ENCODE measurements at places on chromosomes 3 and 15.

DNA sequence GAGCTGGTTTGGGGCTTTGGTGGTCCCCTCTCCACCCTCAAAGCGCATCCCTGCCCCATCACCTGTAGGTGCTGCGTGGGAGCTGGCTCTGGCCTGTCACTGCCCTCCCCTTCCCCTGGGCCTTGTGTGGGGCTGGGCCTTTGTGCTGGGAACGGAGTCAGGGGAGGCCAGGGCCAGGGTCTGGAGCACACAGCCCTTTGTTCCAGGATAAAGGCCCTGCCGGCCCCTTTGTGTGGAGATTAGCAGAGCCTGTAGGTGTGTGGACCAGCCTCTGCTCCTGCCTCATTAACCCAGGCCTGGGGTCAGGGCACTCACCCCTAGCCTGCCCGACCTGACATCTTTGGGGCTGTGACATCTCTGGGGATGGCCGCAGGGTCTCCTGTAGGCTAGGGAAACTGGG lies 8.9 kb downstream of the EPHB3 start:
- DNase-seq: no peak

- DNase-seq: no peak
Measured at GRCh38 chr3:174101244-174101643, 703.7 kb downstream of the NLGN1 start.

GRCh38 chr3:48273594-48274211 lies 32.8 kb downstream of the ZNF589 start:
- peak; percentile 70 for DNase-seq

DNA sequence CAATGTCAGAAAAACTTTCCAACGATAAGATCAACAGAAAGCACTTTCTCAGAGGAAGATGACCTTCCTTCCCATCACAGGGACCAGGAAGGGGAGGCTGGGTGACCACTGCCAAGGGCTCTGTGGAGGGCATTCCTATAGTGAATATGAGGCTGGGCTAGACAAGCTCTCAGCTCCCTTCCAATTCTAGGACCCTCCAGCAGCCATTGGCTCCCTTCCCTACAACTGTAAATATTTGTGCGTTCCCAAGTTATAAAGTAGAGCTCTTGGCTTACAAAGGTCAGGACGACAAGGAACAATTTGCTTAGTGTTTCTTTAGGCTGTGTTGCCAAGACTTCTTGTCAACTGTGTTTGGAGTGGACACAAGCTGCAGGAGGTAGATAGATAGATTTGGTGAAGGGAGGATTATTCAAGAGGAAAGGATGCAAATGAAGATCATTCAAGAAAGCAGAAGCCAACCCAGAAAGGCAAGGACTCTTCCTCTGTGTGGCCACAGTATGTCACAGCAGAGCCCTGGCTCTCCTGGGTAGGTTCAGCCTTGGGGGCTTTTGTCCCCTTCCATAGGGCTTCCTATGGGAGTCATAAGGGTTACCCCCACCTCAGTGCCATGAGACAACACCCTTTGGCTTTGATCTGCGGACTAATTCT lies 223.6 kb upstream of the TLE3 start:
- DNase-seq: no peak

DNA sequence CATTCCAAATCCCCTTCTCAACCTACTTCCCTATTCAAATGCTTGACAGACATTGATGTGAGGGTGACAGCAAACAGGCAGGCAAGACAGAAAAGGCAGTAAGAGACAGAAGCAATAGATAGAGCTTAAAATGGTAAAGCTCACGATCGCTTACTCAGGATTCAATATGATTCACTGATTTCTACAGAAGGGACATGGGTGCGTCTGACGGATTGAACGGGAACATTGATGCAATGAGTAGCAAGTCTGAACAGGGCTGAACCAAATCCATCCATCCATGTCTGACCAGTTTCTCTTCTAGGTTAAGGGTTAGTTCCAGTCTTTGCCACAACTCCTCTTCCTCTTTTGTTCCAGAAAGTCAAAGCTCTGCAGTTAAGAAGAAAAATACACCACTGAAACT lies 35.1 kb downstream of the P2RY1 start:
- DNase-seq: no peak

Measured in CD4-positive, alpha-beta T cell (primary cell).